RCC 7860 (cell line): ENCODE measurements at places on chromosomes 12 and 14.

DNA sequence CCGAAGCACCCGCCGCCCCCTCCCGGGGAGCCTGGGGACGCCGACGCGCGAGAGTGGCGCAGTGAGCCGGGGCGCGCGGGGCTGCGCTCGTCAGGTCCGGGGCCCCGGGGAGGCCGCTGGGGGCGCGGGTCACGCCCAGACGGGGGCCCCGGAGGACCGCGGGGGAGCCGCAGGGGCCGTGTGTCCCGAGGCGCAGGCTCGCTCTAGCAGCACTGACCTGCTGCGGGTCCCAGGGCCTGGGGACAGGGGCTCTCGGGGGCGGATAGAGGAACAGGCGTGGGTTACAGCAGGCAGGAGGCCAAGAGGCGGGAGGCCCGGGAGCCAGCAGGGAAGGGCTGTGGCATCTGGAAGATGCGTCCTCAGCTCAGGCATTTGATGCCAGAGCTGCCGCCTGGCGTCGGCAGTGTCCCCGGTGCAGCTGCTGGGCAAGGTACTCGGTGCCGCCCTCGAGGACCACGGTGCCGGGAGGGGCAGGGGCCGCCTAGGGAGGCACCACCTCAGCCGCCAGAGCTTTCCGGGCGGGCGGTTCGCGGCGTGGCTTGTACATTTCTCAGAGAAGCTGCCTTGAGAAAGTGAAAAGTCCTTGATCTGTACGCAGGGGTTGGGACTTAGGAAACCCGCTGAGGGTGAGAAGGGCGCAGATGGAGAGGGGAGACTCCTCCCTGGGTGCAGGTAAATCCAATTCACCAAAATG lies 1.2 kb downstream of the WNT5B start:
- no peak for DNase-seq

- DNase-seq: no peak
Measured at GRCh38 chr14:39430762-39431415, 1.3 kb downstream of the FBXO33 start.

- DNase-seq: no peak
Measured at GRCh38 chr12:16685107-16685506, 79.1 kb upstream of the LMO3 start.

DNA sequence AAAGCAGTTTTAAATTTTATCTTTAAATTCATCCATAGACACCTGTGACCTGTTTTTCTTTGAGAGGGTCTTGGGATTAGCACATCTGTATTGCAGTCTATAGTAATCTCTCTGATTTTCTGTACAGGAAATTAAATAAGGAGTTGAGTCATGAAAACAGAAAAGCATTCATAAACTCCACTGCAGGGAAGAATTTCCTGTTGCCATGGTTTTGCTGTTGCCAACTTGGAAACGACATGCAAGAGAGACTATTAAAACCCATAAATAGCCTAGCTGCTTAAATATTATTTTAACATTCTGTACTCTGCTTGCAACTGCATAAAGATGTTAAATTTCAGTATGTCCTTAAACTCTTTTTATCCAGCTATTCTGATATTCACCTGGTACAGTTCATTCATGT lies 281.0 kb upstream of the RGS6 start:
- DNase-seq: no peak

GRCh38 chr12:70732287-70732686 lies 95.1 kb upstream of the PTPRB start:
- DNase-seq: no peak

DNA sequence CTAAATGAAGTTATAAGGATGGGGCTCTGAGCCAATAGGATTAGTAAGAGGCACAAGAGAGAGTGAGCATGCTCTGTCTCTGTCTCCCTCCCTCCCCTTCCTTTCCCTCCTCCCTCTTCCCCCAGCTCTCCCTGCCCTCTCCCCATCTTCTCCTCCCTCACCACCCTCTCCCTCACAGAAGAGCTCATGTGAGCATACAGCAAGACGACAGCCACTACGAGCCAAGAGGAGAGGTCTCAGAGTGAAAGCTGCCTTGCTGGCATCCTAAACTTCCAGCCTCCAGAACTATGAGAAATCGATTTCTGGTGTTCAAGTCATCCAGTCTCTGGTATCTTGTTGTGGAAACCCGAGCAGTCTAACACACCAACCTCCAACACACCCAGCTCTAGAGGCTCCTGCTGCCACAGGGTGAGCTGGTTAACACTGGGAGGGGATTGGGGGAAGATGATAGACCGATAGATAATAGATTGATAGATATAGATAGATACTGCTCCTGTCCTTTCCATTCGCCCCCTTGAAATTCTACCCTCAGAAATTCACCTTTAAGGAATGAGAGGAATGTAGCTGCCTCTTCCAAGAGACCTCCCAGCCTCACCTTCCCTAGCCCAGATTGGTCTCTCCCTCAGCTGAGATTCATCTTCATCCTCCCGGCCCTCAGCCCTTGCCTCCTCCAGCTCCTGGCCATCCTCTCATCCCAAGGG lies 25.8 kb upstream of the ACTN1 start:
- DNase-seq: no peak

GRCh38 chr14:79699206-79699605 lies 512.1 kb downstream of the DIO2 start:
- no peak for DNase-seq

- no peak for DNase-seq
Measured at GRCh38 chr12:1732914-1733313, 42.0 kb downstream of the ADIPOR2 start.

GRCh38 chr12:124390442-124391097 lies 95.7 kb downstream of the RFLNA start:
- peak; percentile 80 for DNase-seq

DNA sequence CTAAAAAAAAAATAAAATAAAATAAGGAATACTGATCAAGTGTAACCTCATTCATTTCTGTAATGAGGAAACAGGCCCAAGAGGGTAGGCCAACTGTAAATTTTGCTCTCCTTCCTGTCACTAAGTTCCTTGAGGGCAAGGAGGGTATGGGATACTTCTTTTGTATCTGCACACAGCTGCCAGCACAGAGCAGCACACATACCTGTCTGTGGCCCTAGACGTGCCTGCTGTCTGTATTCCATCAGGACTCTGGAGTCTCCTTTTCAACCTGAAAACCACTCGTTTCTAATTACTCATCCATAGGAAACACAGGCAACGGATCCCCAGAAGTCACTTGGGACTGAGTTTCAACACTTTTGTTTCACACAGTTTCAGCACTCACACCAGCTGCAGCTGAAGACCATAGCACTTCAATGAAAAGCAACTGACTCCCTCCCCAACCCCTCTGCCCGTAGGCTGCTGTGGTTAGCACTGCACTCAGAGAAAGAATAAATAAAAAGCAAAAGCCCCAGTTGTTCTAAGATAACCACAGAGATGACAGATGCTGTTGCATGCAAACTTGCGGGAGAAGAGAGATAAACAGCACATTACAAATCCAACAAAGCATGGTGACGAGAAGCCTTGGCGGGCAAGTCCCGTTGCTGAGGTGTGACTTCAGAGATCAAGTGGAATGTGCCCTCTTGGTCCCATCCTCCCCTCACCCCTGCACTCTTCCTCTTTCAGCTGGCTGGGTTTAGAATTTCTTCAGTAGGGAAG lies 24.9 kb downstream of the CRACR2A start:
- no peak for DNase-seq

GRCh38 chr12:11540615-11541310 lies 108.7 kb upstream of the ETV6 start:
- DNase-seq: no peak

DNA sequence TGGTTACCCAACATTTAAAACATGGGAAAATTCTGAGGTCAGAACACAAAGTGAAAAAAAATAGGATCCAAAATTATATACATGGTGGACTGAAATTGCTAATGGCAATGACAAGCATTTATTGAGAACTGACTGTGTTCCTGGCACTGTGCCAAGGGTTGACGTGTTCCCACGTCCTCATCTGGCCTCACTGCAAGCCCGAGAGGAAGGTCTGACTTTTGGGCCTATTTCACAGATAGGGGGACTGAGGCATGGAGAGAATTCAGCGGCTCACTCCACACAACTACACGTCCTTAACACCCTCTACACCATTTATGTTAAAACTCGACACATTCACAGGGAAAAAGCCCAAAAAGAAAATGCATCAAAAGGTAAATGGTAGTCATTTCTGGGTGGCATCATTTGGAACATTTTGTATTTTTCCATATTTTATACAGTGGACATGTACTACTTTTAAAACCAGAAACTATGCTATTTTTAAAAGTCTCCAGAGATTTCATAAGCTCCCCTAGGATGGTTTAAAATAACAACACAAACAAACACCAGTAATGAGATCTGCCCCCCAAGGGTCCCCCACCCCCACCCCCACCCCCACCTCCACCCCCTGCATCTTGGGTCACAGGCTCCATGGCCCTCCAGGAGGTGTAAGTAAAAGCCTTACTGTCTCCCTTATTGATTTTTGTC lies 27.7 kb downstream of the CLMN start:
- DNase-seq: peak; percentile 17

- no peak for DNase-seq
Measured at GRCh38 chr14:71354801-71355200, 447.5 kb downstream of the PCNX1 start.

- DNase-seq: no peak
Measured at GRCh38 chr12:117710121-117710520, 258.7 kb downstream of the KSR2 start.

- no peak for DNase-seq
Measured at GRCh38 chr14:38063711-38064320, 143.9 kb upstream of the SSTR1 start.

- no peak for DNase-seq
Measured at GRCh38 chr12:120381752-120382419, 12.9 kb upstream of the MSI1 start.

DNA sequence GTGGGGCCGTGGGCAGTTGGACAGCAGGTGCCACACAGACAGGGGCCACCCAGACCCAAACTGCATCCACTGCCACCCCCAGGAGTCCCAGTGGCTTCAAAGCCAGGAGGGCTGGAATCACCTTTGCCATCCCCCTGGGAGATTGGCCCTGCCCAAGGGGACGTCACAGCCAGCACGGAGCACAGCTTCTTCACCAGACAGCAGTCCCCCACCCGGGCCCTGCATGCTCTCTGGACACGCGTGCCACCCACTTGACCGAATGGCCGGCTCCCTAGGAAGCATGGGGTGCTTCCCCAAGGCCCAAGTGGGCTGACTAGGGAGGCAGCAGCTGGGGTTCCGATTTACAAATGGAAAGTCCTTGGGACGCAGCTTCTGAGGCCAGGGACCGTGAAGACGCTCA lies 17.3 kb downstream of the DHX37 start:
- no peak for DNase-seq

GRCh38 chr14:44963044-44963528 lies 1.1 kb downstream of the TOGARAM1 start:
- no peak for DNase-seq

DNA sequence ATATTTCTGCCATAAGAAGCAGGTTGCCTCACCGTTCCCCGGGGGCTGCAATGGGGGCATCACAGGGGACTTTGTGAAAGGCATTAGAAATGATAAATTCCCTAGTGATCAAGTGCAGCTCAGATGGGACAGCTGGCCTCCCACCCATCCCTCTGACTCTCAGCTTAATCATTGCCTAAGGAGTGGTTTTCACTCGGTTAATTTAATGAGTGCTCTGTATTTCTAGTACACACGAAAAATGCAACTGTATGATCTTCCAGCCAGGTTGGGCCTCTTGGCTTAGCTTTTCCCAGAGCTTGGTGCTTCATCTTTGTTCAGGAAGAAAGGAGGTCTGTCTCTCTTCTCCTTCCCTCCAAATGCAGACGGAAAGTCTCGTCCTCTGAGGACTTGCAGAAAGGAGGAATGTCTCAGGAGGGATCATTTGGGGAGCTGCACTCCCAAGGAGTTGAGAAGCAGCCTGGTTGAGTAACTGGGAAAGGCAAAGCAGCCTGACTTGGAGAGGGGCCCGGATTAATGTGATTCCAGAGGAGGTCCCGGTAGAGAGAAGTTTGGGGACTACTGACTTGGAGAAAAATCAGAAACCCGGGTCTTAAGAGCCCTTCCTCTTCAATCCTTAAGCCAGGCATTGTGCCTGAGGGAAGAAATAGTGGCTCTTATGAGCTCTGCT lies 7.2 kb downstream of the CD9 start:
- DNase-seq: no peak

- no peak for DNase-seq
Measured at GRCh38 chr12:108379823-108380222, 40.7 kb upstream of the CMKLR1 start.

DNA sequence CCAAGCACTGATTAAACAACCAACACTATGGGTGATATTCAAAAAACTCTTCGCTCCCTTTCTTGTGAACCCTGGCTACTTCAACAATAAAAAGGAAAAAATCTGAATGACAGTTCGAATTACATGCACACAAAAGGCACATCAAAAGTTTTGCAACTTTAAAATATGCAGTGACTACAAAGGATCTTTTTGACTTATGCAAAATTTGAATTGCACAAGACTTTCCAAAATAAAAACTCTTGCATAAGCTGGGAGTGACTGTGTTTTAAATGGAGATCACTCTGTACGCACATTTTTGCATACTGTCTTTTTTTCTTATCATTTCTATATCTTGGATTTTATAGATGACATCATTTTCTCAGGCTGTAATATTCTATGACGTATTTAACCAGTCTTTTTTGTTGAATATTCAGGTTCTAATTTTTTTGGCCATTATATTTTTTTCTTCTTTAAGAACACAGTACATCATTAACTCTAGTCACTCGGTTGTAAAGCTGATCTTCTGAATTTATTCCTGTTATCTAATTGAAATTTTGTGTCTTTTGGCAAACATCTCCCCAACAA lies 667.6 kb upstream of the TBX3 start:
- no peak for DNase-seq

- peak; percentile 29 for DNase-seq
Measured at GRCh38 chr12:42217656-42218055, 20.4 kb downstream of the YAF2 start.

DNA sequence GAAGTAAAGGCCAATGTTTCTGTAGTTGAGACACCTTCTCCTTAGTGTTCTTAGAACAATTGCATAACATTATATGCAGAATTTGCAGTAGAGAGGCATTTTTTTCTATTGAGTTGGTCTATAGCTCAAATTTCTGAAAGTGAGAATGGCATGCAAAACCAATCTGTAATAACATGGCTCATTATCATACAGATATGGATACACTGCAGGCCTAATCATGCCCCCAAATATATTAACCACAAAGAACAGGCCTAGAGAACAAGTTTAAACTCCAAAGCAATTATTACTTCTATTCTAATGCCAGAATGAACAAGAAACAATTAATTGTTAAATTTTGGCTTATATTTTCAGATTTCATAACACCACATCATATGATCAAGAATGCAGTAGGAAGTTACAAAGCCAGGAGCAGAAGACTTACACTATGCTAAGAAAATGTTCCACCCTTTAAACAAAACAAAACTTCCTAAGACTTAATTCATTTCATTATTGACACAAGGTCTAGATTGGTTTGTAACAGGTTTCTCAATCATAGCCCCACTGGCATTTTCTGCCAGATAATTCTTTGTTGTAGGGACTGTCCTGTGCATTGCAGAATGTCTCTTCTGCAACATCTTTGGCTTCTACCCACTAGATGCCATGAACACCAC lies 26.9 kb downstream of the TMTC1 start:
- no peak for DNase-seq

GRCh38 chr12:29883525-29883924 lies 99.8 kb upstream of the TMTC1 start:
- DNase-seq: no peak

- no peak for DNase-seq
Measured at GRCh38 chr14:54529811-54530210, 20.1 kb downstream of the CGRRF1 start.

- peak; percentile 35 for DNase-seq
Measured at GRCh38 chr12:27493260-27493940, 30.6 kb upstream of the PPFIBP1 start.
